Effector memory CD8-positive, alpha-beta T cell (primary cell): ENCODE measurements at places on chromosomes 2 and 18.

DNA sequence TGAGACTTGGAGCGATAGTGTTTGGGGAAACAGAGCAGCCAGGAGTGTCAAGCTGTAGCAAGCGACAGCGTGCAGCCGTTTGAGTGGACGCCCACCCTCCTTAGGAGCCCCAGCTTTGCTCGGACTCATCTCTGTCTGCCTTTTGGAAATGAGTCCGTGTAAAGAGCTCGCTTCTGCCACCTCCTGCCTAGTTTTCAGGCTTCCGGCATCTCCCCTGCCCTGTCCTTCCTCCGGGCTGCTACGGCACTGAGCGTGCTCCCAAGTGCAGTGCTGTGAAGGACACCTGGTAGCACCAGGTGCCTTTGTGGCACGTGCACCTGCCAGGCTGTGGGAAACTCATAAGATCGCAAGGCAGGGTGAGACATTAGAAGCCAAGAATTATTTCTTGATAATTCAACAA lies 117.1 kb downstream of the RNF144A start:
- DNase-seq, result no peak

DNA sequence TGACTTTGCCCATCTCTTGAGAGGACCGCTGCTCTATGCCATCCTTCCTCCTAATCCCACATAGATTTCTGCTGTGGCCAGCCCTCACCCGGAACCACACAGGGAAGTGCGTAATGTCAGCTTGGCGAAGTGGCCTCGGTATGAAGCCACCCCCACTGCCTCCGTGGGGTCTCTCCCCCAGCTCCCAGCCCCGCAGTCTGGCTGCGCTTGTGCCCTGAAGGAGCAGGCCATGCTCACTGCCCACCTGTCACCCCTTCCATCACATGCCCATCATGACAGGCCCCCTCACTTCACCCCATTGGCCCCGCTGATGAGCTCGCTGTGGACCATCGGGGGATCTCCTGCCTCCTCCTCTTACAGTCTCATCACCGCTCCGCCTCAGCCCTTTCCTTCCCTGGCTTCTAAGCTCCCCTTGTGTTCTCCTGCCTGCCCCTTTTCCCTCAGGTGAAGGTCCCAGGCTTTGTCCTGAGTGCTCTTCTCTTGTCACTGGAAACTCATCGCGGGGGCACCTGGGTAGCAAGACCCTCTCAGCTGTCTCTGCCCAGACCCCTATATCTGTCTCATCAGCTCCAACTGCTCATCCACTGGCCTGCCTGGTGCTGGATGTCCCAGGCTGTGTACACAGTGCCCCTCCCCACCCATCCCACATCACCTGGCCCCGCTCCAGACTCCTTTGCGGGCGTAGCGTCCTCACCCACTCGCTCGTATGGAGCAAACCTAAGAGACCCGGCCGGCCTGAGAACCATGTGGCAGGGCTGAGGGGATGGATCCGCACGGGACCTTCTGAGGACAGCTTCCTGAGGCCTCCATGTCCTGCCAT lies 81.7 kb downstream of the GLI2 start:
- DNase-seq, result no peak

- DNase-seq, result no peak
These were observed 31.0 kb downstream of the INSIG2 start for GRCh38 chr2:118119158-118119727.

- no peak for DNase-seq
These were observed 10.1 kb upstream of the TYMS start for GRCh38 chr18:647304-647703.

- DNase-seq, result no peak
These were observed 226.1 kb upstream of the TRIB2 start for GRCh38 chr2:12490641-12491040.

GRCh38 chr2:85945586-85945985 lies 56.8 kb upstream of the ST3GAL5 start:
- DNase-seq, result no peak

DNA sequence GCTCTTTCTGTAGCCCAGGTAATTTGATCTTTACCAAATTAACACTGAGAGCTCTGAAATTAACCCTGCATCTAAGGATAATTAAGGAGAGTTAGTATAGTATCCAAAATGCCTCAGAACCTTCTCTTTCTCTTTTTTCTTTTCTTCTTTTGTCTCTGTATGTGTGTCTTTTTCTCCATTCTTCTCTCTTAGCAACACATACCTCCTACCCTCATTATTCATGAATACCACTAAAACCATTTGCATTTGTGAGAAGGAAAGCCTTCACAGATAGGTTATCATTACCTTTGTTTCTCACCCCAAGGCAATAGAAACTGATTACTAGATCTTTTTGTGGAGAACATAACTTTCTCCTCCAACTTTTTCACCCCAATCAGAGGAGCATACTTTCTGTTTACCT lies 376.5 kb upstream of the NXPH2 start:
- no peak for DNase-seq

DNA sequence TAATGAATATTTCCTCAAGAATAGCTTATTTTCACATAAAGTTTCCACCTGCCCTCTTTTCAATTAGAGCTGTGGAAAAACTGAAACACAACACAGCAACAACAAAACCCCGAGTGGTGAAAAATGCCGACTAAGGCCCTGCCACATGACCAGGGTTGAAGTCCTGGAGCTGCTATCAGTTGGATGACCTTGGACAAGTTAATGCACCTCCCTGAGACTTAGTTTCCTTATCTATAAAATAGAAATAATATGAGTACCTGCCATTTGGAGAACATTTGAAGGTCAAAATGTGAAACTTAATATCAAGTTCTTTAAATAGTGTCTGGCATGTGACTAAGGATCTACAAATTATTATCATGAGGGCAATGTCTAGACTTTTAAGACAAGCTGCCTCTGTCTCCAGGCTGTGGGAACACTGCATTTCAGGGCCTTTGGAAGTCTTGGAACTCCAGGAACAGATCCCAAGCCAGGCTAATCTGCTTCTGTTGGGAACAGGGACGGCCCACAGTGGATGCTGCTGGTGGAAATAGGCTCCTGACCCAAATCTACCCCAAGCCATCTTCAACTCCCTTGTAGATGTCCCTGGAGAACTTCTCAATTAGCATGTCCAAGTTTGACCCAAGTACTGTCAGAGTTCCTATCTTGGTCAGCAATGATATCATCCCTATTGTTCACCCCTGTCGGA lies 42.0 kb upstream of the TRIB2 start:
- DNase-seq, result no peak

- no peak for DNase-seq
These were observed 42.1 kb downstream of the NIFK start for GRCh38 chr2:121694398-121695170.
